ENCODE measurements at places on chromosomes 16 and 17.
A peak's percentile ranks its signal among the peaks of the same experiment; 100 is the strongest.

DNA sequence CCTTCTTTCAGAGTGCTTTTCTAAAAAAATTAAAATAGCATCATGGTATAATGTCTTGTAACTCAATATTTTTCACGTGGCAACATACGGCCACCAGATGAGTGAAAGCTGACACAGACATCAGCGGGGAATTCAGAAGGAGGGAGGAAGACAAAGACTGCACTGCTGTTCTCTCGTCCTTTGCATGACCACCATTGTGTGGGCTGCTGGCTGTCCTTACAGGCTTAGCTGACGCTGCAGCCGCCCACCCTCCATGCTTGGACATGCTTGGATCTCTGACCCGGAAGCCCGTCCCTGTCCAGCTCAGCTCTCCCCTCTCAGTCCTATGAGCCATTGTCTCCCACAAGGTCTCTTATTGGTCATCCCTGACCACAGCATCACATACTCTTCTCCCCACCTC is 11.4 kb upstream of the MLYCD start:
- no peak for DNase-seq

- no peak for DNase-seq
Measured at GRCh38 chr17:65750166-65750565, 188.7 kb upstream of the AXIN2 start.

- DNase-seq: no peak
Measured at GRCh38 chr16:27334838-27335237, 21.1 kb downstream of the IL4R start.

GRCh38 chr16:87762071-87762571 is 3.7 kb downstream of the KLHDC4 start:
- no peak for DNase-seq

DNA sequence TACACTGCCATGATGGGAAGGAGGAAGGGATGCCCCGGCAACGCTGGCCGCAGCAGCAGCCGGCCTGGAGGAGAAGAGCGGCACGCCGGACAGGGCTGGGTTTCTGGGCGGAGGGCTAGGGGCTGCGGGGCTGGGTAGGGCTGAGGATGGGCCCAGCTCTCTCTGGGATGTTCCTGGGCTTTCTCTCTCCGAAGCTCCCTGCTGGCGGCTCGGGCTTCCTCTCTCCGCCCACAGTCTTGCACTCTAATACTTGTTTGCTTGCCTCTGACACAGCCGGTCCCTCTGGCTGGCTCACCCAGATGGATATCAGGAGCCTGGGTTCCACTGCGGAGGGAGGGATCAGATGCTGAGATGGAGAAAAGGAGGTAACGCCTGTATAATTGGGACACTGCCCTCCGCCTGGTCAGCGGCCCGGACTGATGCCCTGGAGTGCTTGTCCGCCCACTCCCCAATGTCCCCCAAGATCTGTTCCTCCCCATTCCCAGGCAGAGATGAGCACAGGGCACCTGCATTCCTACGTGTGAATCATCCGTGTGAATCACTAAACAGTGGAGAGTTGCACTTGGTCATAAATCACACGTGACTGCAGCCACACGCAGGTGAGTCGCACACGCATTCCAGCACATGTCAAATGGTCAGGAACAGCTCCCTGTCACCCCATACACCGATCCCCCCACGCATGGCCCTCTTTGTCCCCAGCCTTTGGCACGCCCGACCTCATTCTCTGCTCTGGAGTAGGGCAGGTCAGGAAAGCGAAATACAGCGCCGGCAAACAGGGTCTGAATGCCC is at the start of gene ALOXE3:
Gene ALOXE3, minus strand, starts transcription at position 535 of the 789 bp plus-strand sequence. Its CDS starts 524 bp downstream, at position 11.
- no peak for DNase-seq

DNA sequence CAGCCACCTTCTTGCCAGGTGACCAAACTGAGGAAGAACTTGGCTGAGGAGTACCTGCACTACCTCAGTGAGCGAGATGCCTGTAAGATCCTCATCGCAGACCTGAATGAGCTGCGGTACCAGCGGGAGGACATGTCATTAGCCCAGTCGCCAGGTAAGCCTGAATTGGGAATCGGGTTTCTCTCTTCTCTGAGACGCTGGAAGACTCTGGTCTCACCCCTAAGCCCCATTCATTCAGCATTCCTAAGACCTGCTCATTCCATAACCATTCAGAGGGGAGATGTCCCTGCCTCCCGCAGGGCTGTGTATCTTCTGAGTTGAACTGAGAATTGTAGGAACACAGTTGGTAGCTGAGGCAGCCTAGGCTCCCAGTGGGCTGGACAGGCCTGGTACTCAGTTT is 17.0 kb upstream of the THAP11 start:
- no peak for DNase-seq

- DNase-seq: no peak
Measured at GRCh38 chr17:58352596-58353388, 791 bp upstream of the SUPT4H1 start.

DNA sequence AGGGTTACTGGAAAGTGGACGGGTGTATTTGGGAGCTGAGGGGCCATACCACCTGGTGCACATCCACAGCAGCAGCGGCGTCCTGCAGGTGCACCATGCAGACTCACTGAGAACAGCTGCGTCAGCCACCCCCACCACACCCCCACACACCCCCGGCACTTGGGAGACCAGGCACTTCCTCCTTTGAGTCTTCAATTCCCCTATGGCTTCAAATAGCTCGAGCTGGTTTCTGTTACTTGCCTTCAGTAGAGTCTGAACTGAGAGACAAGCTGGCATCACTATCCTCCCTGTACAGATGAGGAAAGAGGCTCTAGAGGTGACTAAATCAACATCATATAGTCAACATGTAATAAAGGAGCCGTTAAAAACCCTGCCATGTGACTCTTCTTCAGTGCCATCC is 15.4 kb downstream of the CUEDC1 start:
- DNase-seq: peak; percentile 53

DNA sequence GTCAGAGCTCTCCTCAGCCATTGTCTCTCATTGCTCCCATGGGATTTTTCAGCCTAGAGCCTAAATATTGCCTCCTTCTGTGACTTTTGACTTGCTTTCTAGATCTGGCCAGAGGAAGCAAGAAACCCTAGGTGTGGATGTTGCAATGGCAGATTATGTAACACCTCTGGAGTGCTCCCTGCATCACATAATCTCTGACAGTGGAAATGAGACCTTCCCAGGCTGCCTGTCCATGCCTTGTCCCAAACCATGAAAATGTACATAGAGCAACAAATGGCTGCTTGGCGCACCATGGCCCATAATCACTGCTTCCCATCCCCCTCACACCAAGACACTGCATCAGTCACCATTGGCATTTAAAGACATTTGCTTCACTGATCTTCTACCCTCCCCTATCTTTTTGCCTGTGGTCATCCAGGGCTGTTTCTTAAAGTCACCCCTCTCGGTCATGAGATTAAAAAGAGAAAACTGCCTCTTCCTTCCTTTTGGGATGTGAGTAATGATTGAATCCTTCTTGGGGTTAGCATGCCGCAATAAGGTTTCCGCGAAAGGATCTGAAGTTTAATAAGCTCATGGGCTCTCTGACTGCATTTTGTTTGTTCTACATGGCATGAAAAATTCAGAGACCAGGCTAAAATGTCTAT is 34.2 kb upstream of the CCL2 start:
- DNase-seq: no peak

- no peak for DNase-seq
Measured at GRCh38 chr16:79897453-79898146, 297.1 kb upstream of the MAF start.

- DNase-seq: no peak
Measured at GRCh38 chr16:88840600-88841215, 16.0 kb downstream of the GALNS start.

DNA sequence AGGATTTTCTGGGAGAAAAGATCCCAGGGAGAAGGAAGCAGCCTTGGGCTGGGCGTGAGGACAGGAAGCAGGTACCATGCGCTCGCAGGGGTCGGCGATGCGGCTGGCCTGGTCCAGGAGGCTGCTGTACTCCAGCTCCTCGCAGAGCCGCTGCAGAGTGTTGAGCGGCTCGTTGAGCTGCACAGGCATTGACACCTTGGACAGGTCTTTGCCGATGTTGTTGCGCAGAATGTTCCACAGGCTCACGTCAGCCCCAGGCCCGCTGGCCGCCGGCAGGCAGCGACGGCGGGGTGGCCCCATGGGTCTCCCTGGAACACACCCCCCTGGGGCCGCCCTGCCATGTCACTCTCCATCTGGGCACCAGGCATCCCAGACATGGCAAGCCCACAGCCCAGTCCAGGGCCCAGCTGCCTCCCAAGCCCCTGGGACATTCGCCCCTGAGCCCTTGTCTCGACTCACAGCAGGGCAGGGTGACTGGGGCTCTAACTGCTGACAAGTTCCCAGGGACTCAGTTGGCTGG is 8.0 kb downstream of the OSBPL7 start:
- no peak for DNase-seq

- no peak for DNase-seq
Measured at GRCh38 chr17:81334391-81334901, 39.3 kb upstream of the SLC38A10 start.

GRCh38 chr16:17984810-17985209 is 351.7 kb downstream of the NPIPA8 start:
- DNase-seq: no peak

- DNase-seq: no peak
Measured at GRCh38 chr17:4519361-4519788, 20.7 kb downstream of the SPNS2 start.

DNA sequence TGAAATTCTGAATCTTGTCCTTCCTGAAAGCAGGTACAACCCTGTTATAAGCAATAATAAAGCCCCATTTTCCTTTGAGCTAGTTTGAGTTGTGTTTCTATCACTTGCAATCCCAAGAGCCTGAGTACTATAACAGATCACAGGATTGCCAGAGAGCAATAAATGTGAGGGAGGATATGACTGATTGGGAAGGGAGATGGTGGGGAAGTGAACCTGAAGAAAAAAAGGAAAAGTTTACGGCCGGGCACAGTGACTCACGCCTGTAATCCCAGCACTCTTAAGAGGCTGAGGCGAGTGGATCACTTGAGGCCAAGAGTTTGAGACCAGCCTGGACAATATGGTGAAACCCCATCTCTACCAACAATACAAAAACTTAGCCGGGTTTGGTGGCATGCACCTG is 80.4 kb downstream of the COX10 start:
- no peak for DNase-seq

- DNase-seq: no peak
Measured at GRCh38 chr16:51655249-51655648, 504.2 kb upstream of the SALL1 start.

- no peak for DNase-seq
Measured at GRCh38 chr17:4499431-4500190, 930 bp downstream of the SPNS2 start.

DNA sequence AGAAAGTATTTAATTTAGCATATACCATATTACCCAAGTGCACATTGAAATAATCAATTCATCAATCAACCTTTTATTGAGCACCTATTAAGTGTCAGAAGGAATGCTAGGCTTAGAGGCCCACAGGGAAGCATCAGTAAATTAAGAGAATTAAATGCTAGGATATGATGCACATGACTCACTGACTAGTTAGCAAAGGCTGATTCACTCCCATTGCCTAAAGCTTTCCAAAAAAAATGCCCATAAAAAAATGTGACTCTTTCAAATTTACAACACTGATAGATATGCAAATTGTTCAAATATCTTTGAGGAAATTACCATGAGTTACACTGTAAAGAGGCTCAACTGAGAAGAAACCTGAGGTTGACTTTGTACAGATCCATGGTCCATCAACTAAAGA is 883.3 kb downstream of the CDH11 start:
- DNase-seq: no peak

DNA sequence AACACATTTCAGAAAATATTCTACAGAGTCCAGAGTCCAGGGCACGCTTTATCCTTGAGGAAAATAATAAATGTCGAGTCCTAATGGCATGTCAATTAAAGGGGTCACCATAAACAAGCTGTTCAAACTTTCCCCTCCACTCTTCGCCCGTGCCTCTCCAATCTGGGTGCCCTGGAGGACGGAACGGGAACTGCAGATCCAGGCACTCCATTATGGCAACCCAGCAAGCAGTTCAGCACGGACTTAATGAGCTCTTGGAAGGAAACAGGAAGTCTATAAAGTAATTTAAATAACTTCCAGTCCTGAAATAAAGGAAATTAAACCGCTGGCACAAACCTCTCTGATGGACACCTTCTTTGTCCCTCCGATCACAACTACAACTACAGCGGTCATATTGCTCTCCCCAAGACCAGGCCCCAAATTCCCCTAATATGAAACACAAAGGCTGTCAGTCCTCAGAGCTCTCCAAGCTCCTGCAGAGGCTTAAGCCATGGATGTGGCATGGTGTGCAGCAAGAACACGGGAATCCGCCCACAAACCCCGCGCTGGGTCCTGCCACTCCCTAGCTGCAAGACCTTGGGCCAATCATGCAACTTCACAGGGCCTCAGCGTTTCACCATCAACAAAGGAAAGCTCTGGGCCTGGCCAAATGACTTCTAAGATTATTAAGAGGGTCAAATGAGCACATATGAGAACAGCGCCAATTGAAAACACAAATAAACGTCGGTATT is 52.6 kb downstream of the ZFHX3 start:
- no peak for DNase-seq

GRCh38 chr17:77446940-77447634 is 306.3 kb downstream of the SEC14L1 start:
- DNase-seq: no peak

DNA sequence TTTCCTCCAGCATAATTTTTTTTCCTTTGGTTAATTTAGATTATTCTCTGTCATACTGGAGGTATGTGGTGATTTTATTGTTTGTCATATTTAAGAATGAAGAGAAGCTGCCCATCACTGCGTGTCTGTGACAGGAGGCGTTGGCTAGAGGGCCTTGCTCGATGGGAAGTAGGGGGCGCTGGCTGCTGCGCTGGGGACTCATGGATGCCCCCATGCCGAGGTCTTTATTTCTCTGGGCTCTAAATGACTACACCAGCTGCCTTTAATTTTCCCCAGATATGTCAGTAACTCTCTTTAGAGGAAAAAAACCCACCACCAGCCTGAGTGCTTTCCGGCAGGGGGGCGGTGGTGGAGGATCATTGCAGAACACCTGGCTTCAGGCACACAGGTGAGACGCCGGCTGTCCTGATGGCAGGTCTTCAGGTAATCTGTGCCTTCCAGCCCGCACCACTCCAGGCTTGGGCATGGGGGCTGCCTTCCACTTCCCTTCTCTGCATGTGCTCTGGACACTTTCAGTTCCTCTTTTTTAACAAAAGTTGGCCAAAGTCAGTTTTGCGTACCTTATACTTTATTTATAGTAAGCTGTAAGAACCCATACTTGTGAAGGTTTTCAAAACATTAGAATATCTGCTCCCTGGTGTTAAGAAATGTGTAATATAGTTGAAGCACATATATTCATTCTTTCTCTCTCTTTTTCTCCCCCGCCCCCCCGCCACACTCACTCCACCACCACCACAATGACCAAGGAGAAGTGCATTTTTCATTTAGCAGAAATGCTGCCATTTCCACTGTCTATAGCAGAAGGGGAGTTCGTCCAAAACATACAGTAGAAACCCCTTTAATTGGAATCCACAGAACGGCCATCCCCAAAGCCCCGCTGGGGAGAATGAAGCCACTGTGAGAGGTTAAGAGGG is 192.7 kb downstream of the RPTOR start:
- DNase-seq: no peak

DNA sequence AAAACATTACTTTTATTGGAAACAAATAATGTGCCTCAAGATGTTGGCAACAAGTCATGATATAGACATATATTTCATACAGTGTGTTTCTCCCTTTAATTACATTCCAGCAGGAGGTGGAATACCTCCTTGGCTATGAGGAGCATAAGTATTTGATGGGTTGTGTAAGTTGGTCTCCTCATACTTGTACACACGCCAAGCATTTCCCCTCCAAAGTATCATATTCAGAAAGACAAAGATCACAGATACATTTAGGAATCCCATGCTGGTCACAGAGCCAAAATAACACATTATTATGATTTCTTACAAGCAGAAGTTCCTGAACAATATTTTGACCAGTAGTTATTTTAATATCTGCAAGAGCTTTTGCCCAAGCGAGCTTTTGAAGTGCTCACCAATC is 57.8 kb downstream of the WSB1 start:
- no peak for DNase-seq

All from NCI-H2081 treated with DMSO at 0.1 percent for 48 hours (cell line).